ENCODE measurements at places on chromosomes 1 and 21.
A peak's percentile ranks its signal among the peaks of the same experiment; 100 is the strongest.

DNA sequence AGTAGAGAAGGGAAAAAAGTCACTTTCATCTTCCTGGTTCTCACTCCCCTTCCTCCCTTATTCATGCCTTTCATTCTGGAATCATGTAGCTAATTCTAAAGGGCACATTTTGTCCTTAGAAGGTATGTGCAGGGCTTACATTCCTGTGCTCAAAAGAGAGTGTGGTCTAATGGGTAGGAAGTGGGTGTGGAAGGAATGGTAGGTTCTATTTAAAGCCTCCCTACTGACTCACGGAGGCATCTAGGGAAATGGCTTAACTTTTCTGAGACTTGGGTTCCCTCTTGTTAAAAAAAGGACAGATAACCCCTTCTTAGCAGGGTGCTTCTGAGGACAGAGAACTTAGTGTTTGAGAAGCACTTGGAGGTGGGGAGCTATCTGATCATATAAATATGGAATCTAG, 249.3 kb upstream of the DUSP10 start:
- no peak for DNase-seq

DNA sequence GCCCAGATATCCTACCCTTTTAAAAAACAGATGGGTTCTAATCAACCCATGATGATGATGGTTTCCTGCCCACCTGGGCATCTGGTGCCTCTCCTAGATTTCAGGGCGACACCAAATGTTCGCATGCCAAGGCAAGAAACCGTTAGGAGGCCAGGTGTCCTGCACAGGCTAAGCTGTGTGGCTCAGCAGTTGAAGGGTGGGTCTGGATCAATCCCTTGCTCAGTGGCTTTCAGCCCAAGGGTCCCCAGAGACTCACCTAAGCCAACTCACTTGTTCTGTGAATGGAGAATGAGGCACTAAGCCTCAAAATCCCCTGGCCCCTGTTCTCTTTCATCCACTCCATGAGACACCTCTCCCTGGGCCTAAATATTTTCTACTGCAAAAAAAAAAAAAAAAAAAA, 169.1 kb upstream of the EDN2 start:
- no peak for DNase-seq

GRCh38 chr1:22412932-22413727, 38.5 kb upstream of the ZBTB40 start:
- DNase-seq = no peak

GRCh38 chr1:41882068-41882477, 36.6 kb downstream of the HIVEP3 start:
- no peak for DNase-seq

GRCh38 chr1:6348511-6349191, 44.9 kb downstream of the ACOT7 start:
- DNase-seq = no peak

- DNase-seq = no peak
These were observed 38.0 kb downstream of the CTH start for GRCh38 chr1:70449049-70449448.

DNA sequence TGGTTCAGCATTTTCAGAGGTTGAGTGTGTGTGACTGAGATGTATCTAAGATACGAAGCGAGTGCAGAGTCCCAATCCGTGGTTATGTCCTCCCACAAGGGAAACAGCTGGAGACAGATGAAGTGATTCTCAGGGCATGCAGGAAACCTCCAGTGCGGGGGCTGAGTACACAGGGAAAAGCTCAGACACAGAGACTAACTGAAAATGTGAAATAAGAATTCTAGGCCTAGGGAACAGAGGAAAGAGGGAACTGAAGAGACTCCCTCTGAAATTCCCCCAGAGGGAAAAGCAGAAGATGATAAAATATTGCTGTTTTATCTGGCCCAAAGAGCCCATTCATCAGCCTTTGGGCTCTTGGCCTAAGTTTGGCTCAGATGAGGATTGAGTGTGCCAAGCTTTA, 116.8 kb downstream of the LRRC53 start:
- no peak for DNase-seq

- no peak for DNase-seq
These were observed 53.3 kb upstream of the EPS8L3 start for GRCh38 chr1:109816975-109817535.

DNA sequence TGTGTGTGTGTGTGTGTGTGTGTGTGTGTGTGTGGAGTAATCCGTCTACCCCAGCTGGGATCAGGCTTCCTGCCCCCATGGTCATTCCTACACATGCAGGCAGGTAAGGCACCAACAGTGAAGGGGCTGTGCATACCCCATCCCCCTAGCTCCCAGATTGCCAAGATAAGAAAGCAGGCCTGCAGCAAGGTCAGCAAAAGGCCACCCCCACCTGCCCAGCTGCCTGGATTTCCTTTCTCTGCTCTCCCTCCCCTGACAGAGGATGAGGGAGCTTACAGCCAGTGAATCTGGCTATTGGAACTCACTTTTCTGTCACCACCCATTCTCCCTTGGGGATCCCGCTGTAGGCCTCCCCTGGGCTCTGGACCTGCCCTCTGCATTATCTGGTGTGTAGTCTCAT, 7.9 kb downstream of the ALX3 start:
- no peak for DNase-seq

- DNase-seq = no peak
These were observed 162.5 kb downstream of the TYW3 start for GRCh38 chr1:74895411-74895810.

DNA sequence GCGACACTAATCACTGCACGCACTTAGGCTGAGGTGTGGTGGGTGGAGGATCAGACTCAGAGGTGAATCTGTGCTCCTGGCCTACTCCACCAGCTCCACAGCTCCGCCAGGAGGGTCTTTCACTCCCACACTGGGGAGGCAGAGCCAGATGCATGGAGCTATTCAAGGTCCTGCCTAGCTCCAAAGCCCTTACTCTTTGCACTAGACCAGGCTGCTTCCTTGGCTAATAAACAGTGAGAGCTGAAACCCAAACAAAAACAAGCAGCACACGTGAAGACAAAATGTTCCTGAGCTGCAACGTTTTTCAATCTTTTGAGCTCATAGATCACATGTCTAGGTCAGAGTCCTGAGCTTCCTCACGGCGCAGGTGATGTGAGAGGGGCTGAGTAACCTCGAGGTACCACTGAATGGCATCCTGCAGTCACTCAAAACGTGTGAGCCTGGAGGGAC, 19.2 kb downstream of the CAPZB start:
- no peak for DNase-seq

DNA sequence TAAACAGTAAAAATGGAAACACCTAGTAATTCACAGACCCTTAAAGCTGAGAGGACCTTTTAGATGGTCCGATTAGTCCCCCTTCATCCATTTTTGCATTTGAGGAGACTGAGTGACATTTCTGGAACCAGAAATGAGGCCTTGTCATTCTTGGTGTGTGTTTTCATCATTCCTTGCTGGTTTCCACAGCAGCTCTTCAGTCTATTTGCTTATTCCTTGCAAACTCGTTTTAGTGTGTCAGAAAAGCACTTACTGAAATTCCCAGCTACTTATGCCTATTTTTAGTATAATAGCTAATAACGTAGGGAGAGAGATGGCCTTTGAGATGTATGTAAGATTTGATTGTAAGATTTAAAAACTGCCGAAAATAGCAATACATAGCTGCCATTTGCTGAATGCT, 70.9 kb downstream of the VPS13D start:
- DNase-seq = no peak

DNA sequence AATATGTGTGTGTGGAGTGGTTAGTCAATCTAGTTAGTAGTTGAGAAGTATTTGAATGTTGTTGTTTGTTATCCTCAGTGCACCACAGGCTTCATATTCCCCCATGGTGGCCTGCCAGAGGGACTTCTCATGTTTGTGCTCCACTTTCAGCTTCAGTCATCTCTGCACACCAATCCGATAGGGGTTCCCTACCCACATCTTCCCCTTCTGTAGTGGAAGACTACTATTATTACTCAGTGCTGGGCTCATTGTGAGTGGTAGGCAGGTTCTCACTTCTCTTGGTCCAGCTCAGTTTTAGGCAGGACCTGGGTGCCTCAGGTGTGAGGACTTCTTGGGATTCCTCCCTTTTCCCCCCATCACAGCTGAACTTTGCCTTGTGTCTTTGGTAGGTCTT, 14.2 kb downstream of the MT1HL1 start:
- no peak for DNase-seq

DNA sequence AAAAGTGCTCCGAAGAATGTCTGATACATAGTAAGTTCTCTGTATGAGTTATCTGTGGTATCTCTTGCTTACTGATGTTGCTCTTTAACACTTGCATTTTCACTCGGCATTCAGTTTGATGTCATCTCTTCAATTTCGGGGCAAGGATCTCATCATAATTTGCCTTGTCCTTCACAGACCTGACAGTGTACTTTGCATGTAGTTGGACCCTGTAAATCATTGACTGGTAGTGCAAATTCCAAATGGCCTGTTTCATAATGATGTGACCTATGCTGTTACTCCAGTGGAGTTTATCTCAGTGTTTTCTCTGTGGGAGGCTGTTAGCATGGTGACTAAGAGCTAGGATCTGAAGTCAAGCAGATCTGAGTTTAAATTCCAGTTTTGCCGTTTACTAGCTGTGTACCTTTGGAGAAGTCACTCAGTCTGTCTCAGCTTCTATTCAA, 34.2 kb upstream of the ABCD3 start:
- peak; percentile 14 for DNase-seq

DNA sequence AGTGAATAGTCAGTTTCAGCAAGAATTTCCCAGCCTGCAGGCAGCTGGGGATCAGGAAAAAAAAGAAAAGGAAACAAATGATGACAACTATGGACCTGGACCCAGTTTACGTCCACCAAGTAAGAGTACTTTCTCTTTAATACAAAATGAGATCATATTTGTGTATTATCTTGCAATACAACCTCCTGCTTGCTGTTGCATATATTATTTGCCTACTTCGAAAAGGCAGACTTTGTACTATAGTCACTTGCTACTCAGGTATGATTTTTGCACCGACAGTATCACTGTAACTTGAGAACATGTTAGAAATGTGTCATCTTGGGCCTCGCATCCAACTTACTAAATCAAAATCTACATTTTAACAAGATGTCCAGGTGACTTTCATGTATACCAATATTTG, 30.4 kb downstream of the PRRC2C start:
- no peak for DNase-seq

- DNase-seq = peak; percentile 40
These were observed 12.6 kb upstream of the PSMA5 start for GRCh38 chr1:109438798-109439297.

All from GM13977 (cell line).